ENCODE measurements at places on chromosomes 6 and 20.

- DNase-seq = peak; percentile 20
These were observed 19.4 kb downstream of the COL11A2 start for GRCh38 chr6:33172688-33173534.

DNA sequence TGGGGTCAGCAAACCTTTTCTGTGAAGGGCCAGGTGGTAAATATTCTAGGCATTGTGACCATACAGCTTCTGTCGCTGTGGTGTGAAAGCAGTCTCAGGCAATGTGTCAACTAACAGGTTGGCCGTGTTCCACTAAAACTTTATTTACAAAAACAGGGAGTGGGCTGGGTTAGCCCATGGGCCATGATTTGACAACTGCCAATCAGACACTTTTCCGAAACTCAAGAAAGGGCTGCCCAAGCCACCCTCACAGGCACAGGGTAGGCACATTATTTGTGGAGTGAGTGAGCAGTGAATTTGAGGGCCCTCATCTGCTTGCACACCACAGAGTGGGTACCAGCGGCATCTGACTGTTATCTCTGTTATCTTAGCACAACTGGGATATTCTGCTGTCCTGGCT lies 290.3 kb downstream of the TAF4 start:
- DNase-seq = no peak

DNA sequence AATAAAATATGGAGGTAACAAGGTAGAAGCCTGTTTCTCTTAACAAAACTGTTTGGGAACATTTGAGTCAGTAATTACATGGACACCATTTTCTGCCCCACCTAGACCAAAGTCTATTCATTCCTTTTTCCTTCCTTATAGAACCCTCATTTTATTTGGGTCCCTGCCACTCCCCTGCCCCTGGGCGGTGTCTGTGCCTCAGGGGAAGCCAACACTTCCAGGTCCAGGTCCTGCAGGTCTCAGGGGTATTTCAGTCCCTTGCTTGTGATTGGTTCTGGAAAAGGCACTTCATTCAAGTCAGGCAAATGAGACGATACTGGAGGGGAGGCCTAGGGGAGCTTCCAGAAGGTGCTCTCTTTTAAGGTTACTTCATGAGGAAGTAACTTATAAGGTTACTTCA lies 42.3 kb downstream of the SLC35D3 start:
- DNase-seq = no peak

- no peak for DNase-seq
These were observed 62.2 kb downstream of the SAMD5 start for GRCh38 chr6:147570681-147571080.

DNA sequence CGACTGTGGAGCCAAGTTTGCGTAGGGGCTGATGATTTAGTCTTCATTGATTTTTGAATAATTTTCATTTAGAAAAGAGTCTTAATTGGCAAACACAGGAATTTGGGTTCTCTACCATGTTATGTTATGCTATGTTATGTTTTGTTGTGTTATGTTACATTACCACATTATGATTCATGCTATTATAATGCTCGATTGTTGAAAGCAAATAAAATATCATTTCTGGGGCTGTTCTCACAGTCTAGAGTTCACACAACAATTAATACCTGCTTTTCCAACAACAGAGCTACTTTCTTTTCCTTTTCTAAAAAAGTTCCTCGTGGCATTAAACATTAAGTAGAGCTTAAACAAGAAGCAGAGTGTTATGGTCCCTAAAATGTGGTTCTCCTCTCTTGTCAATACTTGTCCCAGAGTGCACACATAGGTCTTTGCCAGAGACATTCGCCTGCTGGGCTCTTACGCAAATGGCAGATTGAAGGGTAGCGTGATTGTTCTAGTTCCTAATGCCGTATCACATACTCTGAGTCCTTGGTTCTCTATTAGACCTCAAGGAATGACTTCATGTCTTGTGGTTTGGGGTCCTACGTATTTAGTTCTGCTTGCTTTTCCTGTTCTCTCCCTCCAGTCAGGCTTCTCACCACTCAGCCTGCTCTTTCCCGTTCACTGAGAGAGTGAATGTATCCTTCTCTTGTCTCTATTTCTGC lies 370.3 kb downstream of the CD109 start:
- peak; percentile 27 for DNase-seq

GRCh38 chr20:4226330-4227084 lies 211.1 kb upstream of the RNF24 start:
- DNase-seq = no peak

DNA sequence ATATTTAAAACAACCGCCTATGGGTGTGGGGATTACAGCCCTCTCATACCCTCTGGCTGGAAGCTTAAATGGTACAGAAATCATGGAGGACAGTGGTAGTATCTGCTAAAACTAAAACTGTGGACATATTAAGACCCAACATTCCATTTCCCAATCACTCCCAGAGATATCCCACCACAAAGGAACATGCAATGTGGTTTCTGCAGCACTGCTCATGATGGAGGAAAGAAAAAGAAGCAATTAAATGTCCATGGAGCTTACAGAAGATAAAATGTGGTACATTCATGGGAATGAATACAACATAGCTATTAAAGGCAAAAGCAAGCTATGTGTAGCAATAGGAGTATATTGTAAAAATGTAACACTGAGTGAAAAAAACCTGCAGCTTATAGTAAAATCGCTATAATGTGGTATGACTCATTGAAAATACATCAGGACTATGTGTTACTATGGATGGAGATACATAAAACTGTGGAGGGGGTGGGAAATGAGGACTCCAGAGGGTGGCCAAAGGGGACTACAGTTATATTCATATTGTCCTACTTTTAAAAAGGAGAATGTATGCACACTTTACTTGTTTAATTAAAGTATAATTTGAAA lies 22.9 kb upstream of the NNAT start:
- DNase-seq = peak; percentile 88

- no peak for DNase-seq
These were observed 33.1 kb upstream of the MLN start for GRCh38 chr6:33836806-33837469.

- DNase-seq = no peak
These were observed 2.3 kb upstream of the CUL7 start for GRCh38 chr6:43055966-43056365.

GRCh38 chr6:142381845-142382378 lies 80.1 kb downstream of the ADGRG6 start:
- peak; percentile 73 for DNase-seq

DNA sequence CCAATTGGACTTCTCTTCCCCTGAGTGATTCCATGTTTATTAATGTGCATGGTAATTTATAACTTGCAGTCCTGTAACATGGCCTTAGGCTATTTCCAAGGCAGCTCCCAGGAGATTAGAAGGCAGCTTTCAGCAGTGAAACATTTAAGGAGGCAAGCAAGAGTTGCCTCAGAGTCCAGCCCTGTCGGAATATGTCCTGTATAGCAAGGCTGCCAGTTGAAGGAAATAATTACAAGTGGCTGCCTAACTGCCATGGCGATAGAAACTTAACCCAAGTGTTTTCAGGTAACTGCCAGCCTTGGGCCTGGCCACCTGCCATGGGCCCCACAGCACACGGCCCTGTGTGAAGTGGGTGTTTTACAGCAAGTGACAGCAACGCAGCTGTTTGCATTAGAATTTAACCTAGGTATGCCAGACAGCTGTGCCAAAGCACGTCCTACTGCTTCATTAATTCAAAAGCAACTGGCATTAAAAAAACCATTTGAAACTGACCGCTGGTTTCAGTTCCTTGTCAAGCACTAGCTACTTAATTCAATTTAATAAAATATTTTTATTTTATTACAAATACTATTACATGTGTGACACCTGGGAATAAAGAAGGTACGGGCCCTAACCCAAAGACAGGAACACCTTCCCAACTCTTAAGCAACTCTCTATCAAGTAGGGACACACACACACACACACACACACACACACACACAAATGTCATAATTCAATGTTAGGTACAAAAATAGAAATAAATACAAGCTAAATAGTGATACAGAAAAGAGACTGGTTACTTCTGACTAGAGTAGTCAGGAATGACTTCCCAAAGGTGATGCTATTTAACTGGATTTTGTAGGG lies 151.8 kb upstream of the HEY2 start:
- DNase-seq = no peak

- no peak for DNase-seq
These were observed 132.5 kb downstream of the TBC1D7 start for GRCh38 chr6:13195803-13196202.

DNA sequence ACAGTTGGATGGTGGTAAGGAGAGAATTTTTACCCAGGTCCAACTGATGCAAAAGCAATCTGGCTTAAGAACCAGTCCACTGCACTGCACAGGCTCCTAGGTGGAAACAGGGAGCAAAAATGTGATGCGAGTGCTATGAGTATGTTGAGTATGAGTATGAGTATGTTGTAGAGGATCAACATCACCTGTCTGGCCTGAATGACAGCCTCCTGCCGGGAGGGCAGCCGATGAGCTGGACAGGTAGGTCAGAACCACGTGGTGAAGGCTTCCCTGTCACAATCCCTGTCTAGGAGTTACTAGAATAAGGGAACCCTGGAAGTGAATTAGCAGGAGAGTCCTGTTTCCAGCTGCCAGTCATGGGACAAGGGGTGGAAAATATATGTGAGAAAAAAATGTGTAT lies 44.3 kb upstream of the SNX9 start:
- DNase-seq = no peak
